Stimulated activated CD4-positive, alpha-beta T cell treated with anti-CD3 and anti-CD28 coated beads, Interleukin-1b, Interleukin-23, amount 100 ng/mL, for 24 hours (primary cell): ENCODE measurements at places on chromosomes 12 and 14.

DNA sequence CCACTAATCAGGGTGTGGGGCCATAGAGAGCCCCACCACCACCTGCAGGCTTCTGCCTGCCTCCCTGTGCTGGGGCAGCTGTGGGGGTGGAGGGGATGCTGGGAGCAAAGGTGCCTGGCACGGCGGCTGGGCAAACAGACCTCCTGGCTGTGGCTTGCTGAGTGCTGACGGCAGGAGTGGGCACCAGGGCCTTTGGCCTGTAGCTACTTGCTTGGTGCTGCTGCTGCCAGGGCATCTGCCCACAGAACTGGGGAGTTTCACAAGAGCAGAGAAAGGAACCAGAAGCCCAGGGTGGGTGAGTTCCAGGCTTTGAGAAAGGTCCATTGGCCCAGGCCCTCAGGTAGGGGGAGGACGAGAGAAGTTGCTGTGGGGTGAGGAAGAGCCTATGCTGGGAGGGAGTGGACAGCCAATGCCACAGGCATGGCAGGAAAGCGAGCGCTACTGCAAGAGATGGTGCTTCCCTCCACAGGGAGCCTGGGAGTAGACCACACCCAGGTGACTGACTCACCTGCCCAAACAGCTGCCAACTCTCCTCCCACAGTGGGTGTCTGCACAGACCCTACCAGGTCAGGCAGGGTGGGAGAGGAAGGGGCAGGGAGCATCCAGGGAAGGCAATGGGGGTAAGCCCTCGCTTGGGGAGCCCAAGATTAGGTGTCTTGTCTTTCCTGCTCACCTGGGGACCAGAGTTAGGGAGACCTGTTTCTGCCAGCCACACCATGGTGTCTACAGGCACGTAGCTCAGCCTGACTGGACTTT lies 39.0 kb upstream of the HDAC7 start:
- no peak for DNase-seq

DNA sequence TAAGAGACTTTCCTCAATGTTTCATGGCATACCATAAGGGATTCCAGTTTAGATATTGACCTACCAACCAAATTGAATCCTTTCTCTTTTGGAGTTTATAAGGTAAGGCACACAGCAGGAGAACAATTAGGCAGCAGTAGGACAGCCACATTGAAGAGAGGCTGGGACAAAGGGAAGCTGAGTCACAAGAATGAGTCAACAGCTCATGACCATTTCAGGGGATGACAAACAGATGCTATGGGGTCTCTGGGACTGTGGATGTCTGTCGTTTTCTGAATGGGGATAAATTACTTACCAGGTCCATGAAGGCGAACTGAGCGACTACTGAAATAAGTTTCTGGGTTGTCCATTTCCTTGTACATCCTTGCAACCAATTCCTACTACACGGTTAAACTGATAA lies 48.6 kb upstream of the E2F7 start:
- DNase-seq: no peak

- no peak for DNase-seq
Measured at GRCh38 chr14:102279282-102279681, 25.7 kb downstream of the MOK start.

GRCh38 chr12:98149691-98150210 lies 365.6 kb upstream of the TMPO start:
- DNase-seq: no peak

DNA sequence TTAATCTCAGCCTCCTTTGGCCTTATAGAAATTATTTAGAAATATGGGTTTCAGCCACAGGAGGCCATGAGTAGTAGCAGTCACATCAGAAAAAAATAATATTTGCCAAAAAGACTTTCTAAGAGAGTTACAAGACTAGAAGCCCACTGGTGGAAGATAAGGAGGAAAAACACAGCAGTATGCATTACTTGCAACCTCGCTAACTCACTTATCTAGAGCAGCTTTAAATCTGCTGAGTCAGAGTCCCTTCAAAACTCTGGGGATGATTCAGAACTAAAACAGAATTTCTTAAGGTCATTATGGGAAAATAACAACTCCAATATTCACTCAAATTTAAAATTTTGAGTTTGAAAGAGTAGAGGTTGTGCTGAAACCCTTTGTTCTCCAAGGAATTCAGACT lies 6.2 kb downstream of the OR4K17 start:
- DNase-seq: no peak

GRCh38 chr12:3106579-3106978 lies 29.4 kb downstream of the TSPAN9 start:
- DNase-seq: no peak

- no peak for DNase-seq
Measured at GRCh38 chr12:78566456-78566855, 298.1 kb upstream of the SYT1 start.

DNA sequence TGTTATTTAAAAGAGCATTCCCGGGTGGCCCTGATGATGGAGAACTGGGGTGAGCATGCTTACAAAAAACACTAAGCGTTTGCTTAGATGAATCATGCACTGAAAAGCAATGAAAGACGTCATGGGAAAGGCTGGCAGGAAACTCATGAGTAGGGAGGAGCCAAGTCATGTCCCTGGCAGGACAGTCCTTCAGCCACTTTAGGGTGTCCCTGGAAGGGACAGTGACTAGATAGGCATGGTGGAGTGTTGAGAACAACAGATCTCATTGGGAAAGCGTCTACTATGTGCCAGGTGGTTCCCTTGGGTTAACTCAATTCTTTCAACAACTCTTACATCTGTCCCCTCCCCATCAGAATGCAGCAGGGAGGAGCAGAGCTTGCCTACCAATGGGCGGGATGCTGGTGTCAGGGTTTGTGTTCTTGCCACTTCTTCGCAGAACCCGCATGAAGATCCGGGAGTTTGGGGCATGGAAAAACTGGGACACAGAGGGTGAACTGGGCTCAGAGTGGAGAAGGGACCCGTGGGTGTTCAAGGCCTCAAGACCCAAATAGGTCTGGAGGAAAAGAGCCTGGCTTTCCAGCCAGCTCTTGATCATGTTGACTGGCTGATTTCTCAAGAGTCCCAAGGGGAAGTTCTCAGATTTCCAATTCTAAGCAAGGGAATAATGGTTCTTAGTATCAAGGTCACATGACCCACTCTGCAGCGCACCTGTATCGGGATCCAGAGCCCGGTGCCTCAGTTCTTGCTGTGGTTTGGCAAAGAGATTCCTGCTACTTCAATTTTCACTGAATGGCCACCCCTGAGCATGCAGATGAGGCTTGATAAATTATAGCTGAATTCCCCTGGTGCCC lies 653.9 kb upstream of the TBX3 start:
- no peak for DNase-seq

- DNase-seq: no peak
Measured at GRCh38 chr12:14454098-14454907, 88.8 kb downstream of the ATF7IP start.

DNA sequence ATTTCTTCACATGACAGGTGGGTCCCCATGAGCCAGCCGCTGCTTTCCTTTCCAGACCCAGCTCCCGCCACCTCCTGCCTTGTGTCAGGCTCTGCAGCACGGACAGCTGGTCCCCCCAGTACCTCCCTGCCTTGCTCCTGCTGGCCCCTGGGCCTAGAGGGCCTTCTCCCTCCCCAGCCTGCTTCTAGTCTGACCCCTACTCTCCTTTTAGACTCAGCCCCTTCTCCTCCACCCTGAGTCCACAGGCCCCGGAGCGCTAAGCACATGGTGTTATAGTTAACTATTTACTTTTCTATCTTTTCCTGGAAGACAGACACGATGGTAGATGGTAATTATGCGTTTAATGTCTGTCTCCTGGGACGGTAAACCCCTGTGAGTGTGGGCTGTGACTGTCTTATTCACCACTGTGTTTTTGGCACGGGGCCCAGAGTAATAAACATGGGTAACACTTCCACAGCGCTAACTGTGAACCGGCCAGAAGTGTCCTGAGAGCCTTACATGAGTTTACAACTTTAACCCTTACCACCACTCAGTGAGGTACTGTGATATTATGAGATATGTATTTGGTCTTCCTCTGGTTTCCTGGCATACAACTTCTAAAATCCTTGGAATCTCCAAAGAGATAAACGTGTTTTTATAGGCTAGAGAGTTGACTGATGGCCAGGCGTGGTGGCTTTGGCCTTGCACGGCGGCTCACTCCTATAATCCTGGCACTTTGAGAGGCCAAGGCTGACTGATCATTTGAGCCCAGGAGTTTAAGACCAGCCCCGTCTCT lies 41.2 kb downstream of the DGLUCY start:
- DNase-seq: no peak

- DNase-seq: no peak
Measured at GRCh38 chr14:102953100-102953499, 30.6 kb downstream of the AMN start.

- no peak for DNase-seq
Measured at GRCh38 chr12:20524113-20524512, 155.8 kb downstream of the PDE3A start.

DNA sequence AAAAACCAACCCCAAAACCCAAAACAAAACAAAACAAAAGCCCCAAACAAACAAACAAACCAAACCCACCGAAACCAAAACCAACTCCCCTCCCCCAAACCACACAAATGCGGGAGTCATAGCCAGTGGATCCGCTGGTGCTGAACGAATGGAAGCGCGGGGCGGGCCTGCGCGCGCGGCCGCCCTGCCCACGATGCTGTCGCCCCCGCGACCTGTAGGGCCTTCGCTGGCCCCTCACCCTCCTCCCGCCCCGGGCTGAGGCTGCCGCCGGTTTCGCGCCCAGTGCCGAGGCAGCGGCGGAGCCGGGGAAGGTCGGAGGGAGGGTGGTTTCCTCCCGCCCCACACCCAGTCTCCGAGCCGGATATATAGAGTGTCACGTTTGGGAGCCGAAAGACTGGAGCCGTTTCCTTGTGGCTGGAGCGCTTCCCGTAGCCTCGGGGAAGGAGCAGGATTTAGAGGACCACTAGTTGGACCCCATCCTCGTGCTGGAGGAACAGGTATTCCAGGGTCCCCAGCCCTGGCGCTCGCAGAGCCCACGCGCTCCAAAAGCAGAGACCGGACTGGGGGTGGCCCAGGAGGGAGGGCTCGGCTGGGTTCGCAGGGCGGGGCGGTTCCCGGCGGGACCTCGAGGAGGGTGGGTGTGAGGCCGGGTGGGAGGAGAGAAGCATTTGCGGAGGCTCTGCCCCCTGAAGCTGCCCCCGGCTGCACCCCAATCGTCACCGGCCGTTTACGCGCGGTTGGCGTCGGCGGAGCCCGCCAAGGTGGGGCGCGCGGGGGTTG lies at the start of gene FAR2:
FAR2 (plus strand) TSS at position 368 of the 780 bp plus-strand sequence. CDS start 121,172 bp downstream, outside the sequence.
- peak; percentile 26 for DNase-seq

DNA sequence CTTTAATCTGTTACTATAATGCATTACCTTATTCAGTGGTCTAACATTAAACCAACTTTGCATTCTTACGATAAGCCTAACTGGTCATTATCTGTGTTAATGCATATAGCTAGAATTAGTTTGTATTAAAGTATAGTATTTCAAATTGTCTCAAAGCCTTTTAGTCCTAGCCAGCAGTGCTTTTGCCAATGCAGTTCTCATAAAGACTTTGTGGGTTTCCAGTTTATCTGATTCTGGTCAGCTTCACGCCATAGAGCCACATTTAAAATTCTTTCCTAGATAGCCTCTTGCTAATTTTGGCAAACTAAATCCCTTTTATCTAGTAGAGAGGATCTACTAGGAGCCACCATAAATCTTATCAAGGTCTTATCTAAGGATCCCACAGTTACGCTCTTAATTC lies 78.9 kb upstream of the VASH1 start:
- no peak for DNase-seq

GRCh38 chr12:117042171-117042842 lies 56.9 kb downstream of the TESC start:
- DNase-seq: no peak

GRCh38 chr12:55713721-55714120 lies 2.1 kb upstream of the BLOC1S1 start:
- DNase-seq: no peak

DNA sequence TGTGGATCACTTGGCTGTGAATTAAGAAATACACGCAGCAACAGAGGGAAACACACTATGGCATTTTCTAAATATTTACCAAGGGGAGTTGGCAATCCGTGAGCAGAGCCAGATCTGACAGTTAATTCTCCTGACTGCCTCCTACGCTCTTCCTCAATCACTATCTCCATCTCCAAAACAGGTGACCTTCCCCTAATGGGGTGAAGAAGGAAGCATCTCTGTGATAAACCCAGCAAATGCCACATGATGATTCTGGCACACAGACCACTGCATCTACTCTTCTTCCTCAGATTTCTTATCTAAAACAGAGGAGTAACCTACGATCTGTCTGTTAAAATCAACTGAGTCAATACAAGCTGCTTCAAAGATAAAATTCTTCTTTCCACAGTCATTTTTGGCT lies 4.4 kb downstream of the SPTB start:
- DNase-seq: no peak

- no peak for DNase-seq
Measured at GRCh38 chr12:131038961-131039950, 85.5 kb downstream of the ADGRD1 start.

GRCh38 chr12:110728628-110729027 lies 14.1 kb downstream of the PPP1CC start:
- DNase-seq: no peak

DNA sequence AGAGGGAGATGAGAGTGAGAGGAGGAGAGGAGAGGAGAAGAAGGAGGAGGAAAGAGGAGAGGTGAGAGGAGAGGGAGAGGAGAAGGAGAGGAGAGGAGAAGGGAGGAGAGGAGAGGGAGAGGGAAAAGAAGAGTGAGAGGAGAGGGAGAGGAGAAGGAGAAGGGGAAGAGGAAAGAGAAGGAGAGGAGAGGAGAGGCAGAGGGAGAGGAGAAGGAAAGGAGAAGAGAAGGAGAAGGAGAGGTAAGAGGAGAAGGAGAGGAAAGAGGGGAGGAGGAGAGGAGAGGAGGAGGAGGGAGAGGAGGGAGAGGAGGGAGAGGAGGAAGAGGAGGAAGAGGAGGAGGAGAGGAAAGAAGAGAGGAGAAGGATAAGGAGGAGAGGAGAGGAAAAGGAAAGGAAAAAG lies 266.8 kb downstream of the ITPR2 start:
- no peak for DNase-seq

DNA sequence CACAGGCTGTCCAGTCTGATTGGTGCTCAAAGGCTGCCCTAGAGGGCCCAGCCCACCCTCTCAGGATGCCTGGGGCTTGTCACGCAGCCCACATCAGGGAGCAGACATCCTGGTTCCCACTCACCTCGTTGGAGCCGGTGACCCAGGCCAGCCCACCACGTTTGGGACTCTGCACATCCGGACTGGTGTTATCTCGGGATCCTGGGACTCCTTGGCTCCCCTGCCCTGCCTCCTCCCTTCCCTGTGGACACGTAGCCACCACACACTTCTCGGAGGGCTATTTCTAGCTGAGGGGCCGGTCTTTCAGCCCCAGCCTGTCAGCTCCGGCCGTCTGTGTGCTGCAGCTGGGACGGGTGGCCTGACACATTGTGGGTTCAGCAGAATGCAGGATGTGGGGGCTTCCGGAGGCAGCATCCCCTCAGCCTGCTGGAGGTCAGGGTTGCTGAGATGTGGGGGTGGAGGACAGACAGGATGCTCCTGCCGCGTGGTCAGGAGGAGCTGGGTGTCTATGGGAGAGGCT lies 12.8 kb upstream of the FGF23 start:
- DNase-seq: no peak

GRCh38 chr12:27780612-27781408 lies 774 bp upstream of the MANSC4 start:
- DNase-seq: no peak

DNA sequence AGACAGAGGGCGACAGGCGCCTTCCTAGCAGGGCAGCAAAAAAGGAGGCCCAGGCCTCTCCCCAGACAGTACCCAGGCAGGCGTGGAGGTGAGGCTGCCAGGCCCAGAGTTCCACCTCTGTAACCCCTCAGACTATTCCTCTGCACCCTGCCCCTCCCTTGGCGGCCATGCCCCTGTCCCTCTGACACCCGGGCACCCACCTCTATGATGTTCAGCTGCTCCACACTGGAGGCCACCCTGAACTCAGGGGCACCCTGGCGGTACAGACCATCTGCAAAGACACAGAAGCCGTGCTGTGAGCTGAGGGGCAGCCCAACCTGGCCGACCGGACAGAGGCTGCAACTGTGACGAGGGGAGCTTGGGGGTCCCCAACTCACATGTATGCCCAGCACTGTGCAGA lies 20.1 kb downstream of the ARL6IP4 start:
- no peak for DNase-seq
